DMS79 (cell line): ENCODE measurements at places on chromosomes 7 and 10.
A peak's percentile ranks its signal among the peaks of the same experiment; 100 is the strongest.

DNA sequence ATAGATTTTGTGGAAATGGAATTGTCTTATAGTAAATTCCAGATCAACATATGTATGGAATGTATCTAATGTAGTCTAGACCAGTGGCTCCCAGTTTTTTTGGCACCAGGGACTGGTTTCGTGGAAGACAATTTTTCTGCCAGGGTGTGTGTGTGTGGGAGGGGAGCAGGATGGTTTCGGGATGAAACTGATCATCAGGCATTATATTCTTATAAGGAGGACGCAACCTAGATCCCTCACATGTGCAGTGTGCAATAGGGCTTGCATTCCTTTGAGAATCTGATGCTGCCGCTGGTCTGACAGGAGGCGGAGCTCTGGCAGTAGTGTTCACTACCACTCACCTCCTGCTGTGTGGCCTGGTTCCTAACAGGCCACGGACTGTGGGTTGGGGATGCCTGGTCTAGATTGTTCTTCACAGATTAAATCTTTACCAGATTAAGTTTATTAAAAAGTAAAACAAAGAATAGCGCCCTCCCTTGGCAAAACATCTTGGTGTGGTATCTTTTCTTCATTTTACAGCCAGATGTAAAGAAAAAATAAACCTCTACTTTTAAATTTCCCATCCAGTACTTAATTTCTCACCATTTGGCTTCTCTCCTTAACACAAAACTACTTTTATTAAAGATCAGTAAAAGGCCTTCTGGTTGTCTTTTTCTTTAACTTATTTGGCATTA lies 48.4 kb downstream of the SEPTIN7 start:
- no peak for DNase-seq

DNA sequence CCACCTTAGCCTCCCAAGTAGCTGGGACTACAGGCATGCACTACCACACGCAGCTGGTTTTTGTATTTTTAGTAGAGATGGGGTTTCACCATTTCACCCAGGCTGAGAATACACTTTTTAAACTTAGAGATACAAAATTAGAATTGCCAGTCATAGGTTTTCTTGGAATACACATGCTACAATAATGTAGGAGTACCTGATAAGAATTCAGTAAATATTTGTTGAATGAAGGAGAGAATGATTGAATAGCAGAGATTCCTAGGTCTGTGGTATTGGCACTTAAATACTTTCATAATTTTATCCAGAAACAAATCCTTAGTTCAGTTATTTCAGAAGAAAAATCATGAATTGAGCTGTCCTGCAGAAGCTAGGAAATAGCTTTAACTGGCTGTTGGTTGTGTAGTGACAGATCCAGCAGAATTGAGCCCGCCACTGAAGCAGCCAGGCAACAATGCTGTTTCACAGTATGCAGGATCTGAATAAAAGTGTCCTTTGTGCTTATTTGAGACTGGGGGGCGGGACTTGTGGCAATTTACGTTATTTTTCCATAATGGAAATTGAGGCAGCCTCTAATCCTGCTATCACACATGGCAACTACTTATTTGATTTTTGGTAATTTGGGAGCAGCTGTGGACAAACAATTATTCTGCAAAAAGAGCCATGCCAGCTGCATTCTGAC lies 31.5 kb downstream of the NRF1 start:
- no peak for DNase-seq

DNA sequence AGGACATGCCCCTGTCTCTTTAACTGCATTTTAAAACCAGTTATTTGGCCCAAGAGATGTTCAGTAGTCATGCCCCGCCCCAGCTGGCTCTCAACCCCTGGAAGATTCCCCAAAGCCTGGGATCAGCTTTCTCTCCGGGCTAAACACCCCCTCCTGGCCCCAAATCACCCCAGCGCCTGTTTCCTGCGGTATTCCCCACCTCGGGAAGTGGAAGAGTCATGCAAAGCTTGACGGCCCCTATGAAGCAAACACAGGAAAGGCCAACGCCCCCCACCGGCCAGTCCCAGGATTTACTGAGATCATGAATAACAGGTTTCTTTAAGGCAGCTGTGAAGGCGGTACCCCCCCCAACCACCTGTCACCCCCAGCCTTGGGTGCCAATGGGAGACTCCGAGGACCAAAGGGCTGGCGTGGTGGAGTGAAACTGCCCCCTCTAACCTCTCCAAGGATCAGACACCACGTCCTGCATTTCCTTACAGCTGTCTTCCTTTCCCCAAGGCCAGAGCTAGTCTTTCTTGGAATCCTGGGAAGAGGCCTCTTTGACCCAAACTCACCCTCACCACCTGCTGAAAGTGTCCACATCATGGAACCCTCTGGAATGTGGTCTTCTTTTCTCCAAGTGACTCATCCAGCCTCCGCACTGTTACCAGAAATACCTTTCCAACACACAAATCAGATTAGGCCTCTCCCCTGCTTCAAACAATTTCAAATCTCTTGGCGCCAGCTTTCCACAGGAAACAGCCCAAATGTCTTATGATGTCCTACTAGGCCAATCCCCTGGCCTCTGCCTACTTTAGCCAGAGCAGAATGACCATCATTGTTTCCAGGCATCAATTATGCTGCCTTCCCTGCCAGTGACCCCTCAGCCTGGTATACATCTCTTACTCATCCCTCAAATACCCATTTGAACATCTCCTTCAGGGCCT lies 301.5 kb downstream of the ZEB1 start:
- DNase-seq = no peak

GRCh38 chr7:101729241-101729883 lies 88.1 kb upstream of the CUX1 start:
- no peak for DNase-seq

GRCh38 chr7:70573696-70574095 lies 558.2 kb upstream of the GALNT17 start:
- no peak for DNase-seq

DNA sequence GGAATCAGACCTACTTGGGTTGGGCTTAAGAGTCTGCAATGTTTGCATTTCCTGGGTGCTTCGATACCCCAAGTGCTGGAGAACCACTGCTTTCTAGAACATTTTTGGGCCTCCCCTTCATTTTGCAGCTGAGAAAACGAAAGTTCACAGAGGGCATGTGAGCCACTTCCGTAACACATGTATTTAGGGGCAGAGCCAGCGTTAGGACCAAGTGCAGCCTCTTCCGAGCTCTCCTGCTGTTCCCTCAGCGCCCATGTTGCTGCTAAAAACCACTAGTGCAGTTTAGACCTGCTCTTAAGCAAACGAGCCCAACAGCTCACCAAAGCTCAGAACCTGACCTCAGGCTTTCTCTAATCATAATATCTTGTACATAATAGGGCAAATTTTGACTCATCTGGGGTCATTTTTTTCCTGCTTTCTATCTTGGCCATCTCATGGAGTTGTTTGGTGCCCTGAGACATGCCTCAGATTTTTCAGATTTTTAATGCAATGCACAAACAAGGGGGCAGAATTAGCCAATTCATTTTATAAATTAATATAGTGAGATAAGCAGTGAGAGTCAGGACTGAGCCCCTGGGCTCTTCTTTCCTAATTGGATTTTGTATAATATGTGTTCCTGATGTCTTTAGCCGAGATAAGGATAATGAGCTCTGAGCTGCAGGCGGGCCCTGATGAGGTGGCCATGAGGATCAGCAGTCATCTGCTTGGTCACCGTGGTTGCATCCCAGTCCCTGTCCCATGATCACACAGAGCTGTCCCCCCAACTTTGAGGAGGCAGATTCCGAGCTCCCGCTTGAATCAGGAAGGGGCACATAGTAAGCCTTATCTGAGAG lies 12.9 kb downstream of the BAG3 start:
- DNase-seq = no peak

DNA sequence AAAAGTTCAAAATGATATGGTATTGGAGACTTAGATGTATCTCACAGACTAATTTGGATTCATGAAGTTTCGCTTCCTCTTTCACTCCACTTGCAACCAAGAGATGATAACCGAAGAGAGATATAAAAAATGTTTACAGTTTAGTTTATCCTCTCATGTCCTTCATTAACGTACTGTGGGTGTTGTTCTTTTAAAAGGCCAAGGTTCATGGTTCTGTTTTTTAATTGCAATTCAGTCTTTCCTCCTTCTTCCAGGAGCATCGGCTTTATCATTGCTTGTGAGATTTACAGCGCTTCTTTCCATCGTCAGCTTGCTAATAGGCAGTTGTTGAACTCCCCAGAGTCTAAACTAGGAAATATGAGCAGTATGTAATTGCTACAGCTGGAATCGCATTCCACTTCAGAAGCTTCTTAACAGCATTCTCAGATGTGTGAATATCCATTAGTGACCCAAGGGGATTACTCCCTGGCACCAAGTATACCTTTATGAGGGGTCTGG lies 75.9 kb upstream of the HGF start:
- peak; percentile 78 for DNase-seq

- DNase-seq = no peak
Observed at GRCh38 chr7:55552320-55553023, 19.8 kb downstream of the VOPP1 start.

- DNase-seq = no peak
Observed at GRCh38 chr7:73446682-73447081, 13.1 kb downstream of the FZD9 start.

DNA sequence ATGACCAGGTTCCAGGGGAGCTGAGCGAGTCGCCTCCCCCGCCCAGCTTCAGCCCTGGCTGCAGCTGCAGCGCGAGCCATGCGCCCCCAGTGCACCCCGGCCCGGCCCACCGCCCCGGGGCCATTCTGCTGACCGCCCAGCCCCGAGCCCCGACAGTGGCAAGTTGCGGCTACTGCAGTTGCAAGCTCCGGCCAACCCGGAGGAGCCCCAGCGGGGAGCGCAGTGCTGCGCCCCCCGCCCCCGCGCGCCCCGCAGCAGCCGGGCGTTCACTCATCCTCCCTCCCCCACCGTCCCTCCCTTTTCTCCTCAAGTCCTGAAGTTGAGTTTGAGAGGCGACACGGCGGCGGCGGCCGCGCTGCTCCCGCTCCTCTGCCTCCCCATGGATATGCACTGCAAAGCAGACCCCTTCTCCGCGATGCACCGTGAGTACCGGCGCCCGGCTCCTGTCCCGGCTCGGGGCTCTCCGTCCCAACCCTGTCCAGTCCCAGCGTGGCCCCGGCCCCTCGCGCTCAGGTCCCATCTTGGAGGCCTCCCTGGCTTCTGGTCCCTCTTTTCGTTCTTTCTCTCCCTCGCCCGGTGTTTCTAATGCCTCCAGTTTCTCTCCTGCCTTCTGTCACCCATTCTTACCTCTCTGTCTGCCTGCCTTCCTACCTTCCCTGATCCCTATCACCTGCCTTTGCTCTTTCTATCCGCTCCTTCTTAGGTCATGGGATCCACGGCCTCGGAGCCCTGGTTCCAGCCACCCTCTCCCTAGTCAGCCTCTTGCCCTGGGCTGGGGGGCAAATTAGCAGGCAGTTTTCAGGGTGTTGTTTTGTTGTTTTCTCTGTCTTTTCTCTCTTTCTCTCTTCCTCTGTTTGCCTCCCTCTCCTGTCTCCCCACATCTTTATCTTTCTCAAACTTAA lies 751 bp downstream of the PAX2 start:
- no peak for DNase-seq

GRCh38 chr10:122306282-122306681 lies 35.2 kb downstream of the BTBD16 start:
- no peak for DNase-seq

DNA sequence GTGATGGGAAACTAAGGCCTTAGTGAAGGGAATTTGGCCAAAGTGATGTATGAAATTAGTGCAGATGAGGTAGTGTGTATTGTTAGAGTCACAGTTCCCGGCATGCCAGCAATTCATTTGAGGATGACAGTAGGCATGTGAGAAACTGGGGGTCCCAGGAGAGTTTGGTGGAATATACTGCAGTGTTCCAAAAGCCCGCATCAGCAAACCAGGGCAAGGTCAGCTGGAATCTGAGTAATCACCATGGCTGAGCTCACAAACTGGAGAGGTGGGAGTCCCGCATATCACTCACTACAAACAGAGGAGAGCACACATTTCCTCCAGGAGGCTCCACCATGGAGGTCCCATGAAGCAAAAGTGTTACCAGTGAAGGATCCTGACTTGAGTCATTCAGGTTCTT lies 740.7 kb downstream of the TNS3 start:
- DNase-seq = no peak

DNA sequence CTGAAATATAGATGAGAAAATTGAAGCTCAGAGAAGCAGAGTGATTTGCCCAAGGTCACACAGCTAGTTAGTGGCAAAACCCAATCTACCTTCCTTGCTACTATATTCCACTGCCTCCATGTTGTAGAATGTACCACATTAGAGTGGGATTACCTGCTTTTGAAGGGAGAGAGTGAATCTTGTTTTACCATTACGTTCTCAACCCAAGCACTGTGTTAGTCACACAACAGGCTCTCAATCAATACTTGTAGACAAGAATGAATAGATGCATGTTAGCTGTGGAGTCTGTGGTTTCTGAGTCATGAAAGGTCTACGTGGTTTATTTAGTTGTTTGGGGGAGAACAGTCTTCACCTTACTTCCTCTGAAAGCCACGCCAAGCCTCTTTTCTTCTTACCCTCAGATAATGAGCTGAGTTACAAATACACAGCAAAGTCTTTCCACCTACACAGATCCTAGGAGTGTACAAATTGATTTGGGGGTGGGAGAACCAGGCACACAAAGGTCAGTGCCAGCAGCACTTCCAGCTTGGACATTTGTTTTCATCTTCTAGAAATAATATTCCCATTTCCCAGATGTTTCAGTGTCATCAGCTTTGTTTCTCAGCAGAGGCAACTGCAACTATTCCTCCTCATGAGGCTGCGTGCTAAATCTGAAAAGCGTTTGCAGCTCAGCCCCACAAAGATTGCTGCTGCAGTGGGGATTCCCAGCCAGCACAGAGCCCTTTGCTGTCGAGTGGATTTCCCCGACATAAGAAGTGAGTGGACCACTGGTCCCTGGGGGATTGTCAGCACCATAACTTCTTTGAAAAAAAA lies 71.5 kb upstream of the ADO start:
- no peak for DNase-seq
